NCI-H2081 (cell line): ENCODE measurements at places on chromosomes 16 and 17.
A peak's percentile ranks its signal among the peaks of the same experiment; 100 is the strongest.

DNA sequence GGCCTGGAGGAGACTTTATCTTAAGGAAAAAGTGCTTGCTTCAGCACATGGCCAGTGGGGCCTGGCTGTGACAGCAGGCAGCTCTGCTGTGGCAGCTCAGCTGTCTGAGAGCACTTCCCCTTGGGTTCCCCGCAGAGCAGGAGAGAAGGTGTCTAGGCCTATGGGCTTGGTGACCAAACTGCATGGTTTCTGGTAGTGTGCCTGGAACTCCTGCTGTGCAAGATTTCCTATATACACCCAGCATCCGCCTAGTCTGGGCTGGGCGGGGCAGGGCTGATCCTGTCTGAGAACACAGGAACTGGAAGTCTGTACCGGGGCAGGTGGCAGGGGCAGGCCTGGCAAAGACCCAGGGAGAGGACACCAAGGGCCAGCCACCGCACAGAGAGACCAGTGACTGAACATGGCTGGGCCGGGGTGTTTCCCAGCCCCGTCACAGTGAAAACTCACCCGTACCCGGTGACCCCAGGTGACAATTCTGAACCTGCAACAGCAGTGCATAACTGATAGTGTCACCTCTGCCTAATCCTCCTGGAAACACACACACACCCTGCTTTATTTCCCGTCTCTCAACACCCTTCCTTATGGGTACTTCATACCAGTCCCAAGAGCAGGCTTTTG lies 39.3 kb downstream of the CHD9 start:
- DNase-seq: peak; percentile 82

- DNase-seq: no peak
These were observed 94.4 kb downstream of the AATF start for GRCh38 chr17:37043201-37043600.

- no peak for DNase-seq
These were observed 435.0 kb downstream of the MAF start for GRCh38 chr16:79165506-79165905.

- peak; percentile 95 for DNase-seq
These were observed 3.0 kb downstream of the SECTM1 start for GRCh38 chr17:82330322-82331239.

- DNase-seq: no peak
These were observed 616.9 kb upstream of the SOX9 start for GRCh38 chr17:71503710-71504465.
